ENCODE measurements at places on chromosomes 12 and 14.

- DNase-seq: no peak
Observed at GRCh38 chr14:36944307-36945010, 227.9 kb downstream of the SLC25A21 start.

DNA sequence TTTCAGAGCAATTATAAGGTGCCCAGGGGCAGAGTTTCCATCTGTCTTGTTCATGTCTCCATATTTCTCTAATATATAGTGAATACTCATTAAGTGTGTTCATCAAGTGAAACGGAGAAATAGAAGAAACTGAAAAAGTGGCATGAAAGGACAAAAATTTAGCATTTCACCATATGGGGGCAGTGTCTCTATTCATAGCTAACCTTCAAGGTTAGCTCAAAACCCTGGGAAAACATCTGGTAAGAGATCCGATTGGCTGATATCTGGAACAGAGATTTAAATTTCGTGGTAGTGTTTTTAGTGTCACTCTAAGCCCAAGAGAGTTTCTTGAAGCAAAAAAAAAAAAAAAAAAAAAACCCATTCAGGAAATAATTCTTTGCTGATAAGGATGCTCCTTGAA is 367.5 kb downstream of the DAD1 start:
- no peak for DNase-seq

DNA sequence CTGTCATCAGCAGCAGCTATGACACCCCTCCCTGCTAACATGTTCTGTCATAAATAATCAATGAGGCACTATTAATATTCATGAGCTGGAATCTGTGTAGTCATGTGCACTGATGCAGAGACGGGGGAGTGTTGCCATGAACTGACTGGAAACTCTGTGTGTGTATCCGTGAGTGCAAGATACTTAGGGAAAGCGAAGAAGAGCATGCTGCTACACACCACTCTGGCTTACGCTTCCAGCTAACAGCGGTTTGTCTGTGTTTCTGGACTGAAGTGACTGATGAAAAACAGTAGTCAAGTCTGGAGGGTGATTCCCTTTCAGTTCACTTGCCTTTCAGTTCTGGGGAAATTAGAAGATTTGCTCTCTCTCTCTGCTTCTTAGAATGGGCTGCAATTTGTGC is 249.4 kb downstream of the PDZRN4 start:
- no peak for DNase-seq

DNA sequence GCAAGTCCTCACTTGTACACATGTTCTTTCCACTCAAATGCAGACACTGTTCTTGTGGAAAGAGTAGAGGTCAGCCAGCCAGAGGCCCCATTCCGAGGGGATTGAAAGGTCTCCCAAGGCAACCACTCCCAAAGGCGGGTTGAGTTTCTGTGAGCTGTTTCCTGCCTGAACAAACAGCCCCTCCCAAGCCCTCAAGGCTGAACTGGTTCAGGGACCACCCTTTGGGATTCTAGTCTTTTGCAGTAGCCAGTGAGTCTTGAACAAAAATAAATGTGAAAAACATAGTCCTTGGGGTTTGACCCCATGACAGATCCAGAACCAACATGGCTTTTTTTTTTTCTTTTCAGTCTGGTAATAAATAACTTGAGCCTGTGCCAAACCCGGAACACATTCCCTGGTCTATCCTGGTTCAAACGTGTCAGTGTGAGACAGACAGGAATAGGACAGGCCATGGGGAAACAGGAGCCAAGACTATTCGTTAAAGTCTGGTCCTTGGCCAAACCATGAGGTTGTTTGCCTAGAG is 17.6 kb upstream of the STK38L start:
- no peak for DNase-seq

GRCh38 chr14:72606879-72607278 is 287.0 kb downstream of the DPF3 start:
- no peak for DNase-seq

- no peak for DNase-seq
Observed at GRCh38 chr14:69610020-69610873, 1.1 kb upstream of the SUSD6 start.

GRCh38 chr12:51941011-51941581 is 10.4 kb upstream of the ACVR1B start:
- no peak for DNase-seq

GRCh38 chr12:124715121-124715990 is 147.9 kb upstream of the NCOR2 start:
- no peak for DNase-seq

GRCh38 chr14:53668897-53669296 is 287.7 kb downstream of the BMP4 start:
- no peak for DNase-seq

DNA sequence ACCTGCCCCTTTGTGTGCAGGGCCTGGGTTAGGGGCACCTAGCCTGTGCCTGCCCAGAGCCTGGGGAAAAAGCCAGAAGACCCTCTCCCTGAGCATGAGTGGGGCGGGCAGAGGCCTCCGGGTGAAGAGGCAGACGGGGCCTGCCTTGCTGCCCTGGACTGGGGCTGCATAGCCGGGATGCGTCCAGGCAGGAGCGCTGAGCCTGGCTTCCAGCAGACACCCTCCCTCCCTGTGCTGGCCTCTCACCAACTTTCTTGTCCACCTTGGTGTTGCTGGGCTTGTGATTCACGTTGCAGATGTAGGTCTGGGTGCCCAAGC is 216.1 kb downstream of the TMEM121 start:
- DNase-seq: no peak

DNA sequence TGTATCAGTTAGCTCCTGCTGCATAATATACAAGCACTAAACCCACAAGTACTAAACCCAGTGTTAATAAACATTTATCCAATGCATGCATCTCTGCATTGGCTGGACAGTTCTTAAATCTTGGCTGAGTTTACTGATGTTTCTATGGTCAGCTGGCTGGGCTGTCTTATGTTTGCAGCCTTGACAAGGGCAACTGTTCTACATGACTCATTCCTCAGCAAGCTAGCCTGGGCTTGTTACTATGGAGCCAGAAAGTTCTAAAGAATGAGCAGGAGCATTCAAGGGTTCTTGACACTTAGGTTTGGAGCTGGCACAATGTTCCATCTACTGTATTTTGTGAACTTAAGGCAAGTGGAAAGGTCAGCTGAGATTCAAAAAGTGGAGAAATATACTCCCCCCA is 199.1 kb downstream of the GLT1D1 start:
- no peak for DNase-seq

DNA sequence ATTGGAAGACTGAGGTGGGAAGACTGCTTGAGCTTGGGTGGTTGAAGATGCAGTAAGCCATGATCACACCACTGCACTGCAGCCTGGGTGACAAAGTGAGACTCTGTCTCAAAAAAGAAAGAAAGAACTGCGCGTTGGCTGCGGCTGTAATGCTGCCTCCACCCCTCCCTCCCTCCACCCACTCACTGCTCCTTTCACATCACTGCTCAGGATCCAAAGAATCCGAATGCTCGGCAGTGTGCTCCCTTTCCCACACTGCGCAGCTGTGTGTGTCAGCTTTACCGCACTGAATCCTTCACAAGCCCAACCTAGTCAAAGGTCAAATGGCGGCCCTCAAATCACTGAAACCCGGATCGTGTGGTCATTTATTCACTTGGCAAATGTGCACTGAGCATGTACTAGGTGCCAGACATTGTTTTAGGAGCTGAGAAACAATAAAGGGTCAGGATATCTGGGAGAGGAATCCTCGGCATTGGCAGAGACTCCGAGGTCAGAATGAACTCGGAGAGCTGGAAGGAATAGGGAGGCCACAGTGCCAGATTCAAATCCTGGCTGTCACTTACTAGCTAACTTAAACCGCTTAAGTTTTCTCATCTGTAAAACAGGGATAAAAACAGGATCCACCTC is 11.5 kb upstream of the TDRD9 start:
- no peak for DNase-seq

DNA sequence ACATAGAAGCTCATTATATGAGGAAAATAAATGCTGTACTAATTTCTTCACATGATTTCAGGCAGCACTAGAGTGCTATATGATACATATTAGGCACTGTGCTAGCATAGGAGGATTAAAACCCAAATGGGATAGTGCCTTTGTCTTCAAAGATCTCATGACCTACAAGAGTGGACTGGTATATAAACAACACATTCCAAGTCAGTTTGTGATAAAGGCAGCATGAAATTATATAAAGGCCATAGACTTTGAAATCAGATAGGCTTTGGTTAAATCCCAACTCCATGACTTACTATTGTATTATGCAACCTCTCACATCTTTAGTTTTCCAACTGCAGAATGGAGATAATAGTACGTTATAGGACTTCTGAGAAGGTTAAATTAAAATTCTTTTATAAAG is 179.7 kb downstream of the RAD51B start:
- no peak for DNase-seq

DNA sequence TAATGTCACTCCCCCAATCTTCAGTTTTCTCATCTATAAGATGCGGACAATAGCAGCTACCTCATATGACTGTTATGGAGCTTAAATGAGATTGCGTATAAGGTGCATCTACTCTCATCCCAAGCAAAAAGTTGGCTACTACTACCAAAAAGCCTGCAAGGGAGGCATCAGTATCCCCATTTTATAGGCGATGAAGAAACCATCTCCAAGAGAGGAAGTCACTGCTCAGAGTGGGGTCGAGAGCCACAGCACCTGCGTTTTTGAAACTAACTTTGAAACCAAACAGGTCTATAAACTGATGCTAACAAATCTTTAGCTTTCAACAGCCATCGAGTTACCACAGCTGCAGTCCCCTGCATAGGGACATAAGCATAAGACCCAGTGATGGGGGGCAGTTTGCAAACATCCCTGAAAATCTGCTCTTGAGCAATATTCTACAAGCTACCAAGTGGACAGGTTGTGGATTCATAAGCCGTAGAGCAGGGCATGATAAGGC is 3.5 kb downstream of the GCN1 start:
- no peak for DNase-seq

DNA sequence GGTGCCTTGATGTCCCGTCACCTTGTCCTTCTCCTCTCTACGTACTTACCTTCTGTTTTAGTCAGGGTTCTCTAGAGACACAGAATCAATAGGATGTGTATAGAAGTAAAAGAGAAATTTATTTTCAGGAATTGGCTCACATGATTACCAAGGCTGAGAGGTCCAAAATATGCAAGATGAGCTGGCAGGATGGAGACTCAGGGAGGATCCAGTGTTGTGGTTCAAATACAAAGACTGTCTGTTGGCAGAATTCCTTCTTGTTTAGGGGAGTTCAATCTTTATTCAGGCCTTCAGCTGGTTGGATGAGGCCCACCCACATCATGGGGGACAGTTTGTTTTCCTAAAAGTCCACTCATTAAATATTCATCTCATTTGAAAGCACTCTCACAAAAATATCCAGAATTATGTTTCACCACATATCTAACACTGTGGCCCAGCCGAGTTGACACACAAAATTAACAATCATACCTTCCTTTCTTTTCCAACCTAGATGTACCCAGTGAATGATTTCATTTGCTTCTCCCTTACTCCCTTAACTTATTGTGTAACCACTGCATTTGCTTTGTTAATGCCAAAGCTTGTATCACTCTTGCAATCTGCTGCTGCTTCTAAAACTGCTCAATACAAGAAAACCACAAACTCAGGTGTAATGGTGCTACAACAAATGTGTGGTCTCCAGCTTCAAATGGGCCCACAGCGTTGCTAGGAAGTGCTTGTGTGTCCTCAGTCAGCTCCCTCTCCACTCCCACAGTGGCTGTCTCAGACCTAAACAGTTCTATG is 195.4 kb upstream of the ARHGAP5 start:
- DNase-seq: no peak

- no peak for DNase-seq
Observed at GRCh38 chr14:56378046-56378445, 201.6 kb upstream of the TMEM260 start.

- no peak for DNase-seq
Observed at GRCh38 chr12:50333441-50333840, 50.1 kb upstream of the LIMA1 start.

GRCh38 chr12:68823696-68824095 is 15.7 kb downstream of the MDM2 start:
- no peak for DNase-seq

GRCh38 chr12:127655691-127656090 is 611.3 kb upstream of the TMEM132C start:
- DNase-seq: no peak

DNA sequence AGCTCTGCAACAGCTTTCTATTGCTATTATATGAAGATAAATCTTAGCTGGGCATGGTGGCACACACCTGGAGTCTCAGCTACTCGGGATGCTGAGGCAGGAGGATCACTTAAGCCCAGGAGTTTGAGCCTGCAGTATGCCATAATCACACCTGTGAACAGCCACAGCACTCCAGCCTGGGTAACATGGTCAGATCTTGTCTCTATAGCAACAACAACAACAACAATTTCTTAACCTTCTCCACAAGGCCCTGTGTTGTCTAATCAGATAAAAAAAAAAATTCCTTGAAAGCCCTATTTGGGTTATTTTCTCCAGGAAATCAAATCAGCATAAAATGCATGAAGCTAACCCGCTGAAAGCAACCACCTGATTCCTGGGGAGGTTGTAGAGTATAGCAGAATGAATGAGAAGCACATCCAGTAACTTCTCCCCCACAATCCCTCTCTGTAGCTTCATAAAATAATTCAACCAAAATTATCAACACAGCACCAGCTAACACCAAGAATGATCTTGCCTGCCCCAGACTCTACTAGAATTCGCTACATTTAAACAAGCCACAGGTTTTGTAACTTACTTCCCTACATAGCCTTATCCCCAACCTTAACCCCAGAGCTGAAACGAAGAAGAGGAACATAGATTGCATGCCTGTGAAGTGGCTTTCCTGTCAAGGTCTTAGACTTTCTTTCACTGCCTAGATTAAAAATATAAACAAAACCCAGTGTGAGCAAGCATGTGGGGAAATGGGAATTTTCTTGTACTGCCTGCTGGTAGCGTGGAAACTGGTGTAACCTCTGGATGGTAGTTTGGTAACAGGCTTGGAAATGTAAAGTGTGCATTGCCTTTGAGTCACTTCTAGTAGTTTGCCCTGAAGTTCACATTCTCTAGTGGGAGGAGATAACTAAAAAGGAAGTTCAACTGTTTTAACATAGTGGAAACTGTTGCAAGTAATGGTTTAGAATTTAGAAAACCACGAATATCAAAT is 6.0 kb upstream of the STK38L start:
- no peak for DNase-seq
